ENCODE measurements at places on chromosomes 1 and 21. TPM values are rescaled to one million over a fixed set of nuclear protein-coding genes. Genes with fewer than 3 reads are reported as not detected.

- H3K4me1 ChIP-seq = no peaks in the 10 kb centered on the region
- no peak overlapping the region for H3K4me3 ChIP-seq
- no peaks in the 10 kb centered on the region for H3K36me3 ChIP-seq
- H3K27ac ChIP-seq = no peak overlapping the region
Measured at GRCh38 chr21:26449161-26449560, 123.9 kb downstream of the CYYR1 start.

GRCh38 chr1:167465743-167466142 lies 52.6 kb downstream of the CD247 start:
- no peaks in the 10 kb centered on the region for H3K4me1 ChIP-seq
- no peak overlapping the region for H3K27ac ChIP-seq
- no peaks in the 10 kb centered on the region for H3K36me3 ChIP-seq
- H3K27me3 ChIP-seq = no peaks in the 10 kb centered on the region
- DNase-seq = no peak

GRCh38 chr1:182650678-182651338 lies 33.6 kb downstream of the RGS8 start:
- no peak overlapping the region for H3K27ac ChIP-seq
- no peaks in the 10 kb centered on the region for H3K27me3 ChIP-seq
- no peaks in the 10 kb centered on the region for H3K36me3 ChIP-seq
- H3K4me3 ChIP-seq = no peak overlapping the region
- DNase-seq = no peak

- no peak overlapping the region for H3K4me3 ChIP-seq
- DNase-seq = no peak
- H3K4me1 ChIP-seq = no peaks in the 10 kb centered on the region
- H3K27ac ChIP-seq = no peak overlapping the region
- H3K36me3 ChIP-seq = no peaks in the 10 kb centered on the region
- no peaks in the 10 kb centered on the region for H3K27me3 ChIP-seq
Measured at GRCh38 chr21:45768011-45768739, 124.7 kb downstream of the PCBP3 start.

GRCh38 chr1:22875841-22876240 lies 96.8 kb downstream of the LACTBL1 start:
- DNase-seq = no peak
- H3K4me3 ChIP-seq = no peak overlapping the region
- H3K36me3 ChIP-seq = no peaks in the 10 kb centered on the region
- no peaks in the 10 kb centered on the region for H3K27me3 ChIP-seq
- H3K27ac ChIP-seq = no peak overlapping the region
- peaks cover 1% of the 10 kb centered on the region for H3K4me1 ChIP-seq

DNA sequence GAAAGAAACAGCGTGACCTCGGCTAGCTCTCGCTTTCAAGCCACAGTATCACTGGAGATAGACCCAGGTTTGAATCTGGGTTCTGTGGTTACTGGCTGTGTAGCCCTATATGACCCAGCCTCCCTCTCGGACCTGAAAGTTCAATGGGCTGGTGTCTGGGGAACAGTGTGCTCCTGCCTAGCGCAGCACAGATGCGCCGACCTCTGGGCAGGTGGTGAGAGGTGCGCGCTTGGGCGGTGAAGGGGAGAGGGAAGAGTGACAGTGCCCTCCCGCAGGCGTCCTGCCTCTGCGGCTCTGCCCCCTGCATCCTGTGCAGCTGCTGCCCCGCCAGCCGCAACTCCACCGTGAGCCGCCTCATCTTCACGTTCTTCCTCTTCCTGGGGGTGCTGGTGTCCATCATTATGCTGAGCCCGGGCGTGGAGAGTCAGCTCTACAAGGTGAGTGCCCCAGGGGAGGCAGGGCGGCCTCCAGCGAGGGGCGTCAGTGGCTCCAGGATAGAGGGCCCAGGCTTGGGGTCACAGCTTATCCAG lies 10.5 kb downstream of the SERINC2 start:
- H3K4me3 ChIP-seq = no peak overlapping the region
- H3K27ac ChIP-seq = no peak overlapping the region
- no peak for DNase-seq
- H3K27me3 ChIP-seq = no peaks in the 10 kb centered on the region
- H3K4me1 ChIP-seq = peaks cover 4% of the 10 kb centered on the region
- H3K36me3 ChIP-seq = no peaks in the 10 kb centered on the region

GRCh38 chr1:58149271-58149812 lies 397.2 kb downstream of the OMA1 start:
- no peak overlapping the region for H3K4me3 ChIP-seq
- H3K36me3 ChIP-seq = no peaks in the 10 kb centered on the region
- H3K4me1 ChIP-seq = no peaks in the 10 kb centered on the region
- H3K27ac ChIP-seq = no peak overlapping the region
- no peak for DNase-seq
- H3K27me3 ChIP-seq = no peaks in the 10 kb centered on the region

LIPI gene
- not detected for total RNA-seq

VCAM1 gene
- total RNA-seq = 9.6 TPM

DNAJC8 gene
- 53.1 TPM for total RNA-seq

TCP10L gene
- total RNA-seq = 0.26 TPM
